ENCODE measurements at places on chromosomes 2 and 18.

- DNase-seq, result no peak
These were observed 156.8 kb downstream of the L3MBTL4 start for GRCh38 chr18:6257950-6258349.

- DNase-seq, result peak; percentile 80
These were observed 157.6 kb downstream of the LRATD1 start for GRCh38 chr2:14790041-14790640.

DNA sequence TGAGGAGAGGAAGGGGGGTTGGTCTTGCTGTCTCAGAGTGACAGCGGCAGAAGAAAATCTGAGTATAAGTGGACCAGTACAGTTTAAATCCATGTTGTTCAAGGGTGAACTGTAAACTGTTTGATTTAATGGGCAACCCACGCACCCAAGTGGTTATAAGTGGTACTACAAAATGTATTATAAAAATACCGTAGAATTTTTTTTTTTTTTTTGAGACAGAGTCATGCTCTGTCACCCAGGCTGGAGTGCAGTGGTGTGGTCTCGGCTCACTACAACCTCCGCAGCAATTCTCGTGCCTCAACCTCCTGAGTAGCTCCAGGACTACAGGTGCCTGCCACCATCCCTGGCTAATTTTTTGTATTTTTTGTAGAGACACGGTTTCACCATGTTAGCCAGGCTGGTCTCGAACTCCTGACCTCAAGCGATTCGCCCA, 2.1 kb upstream of the CHCHD5 start:
- peak; percentile 25 for DNase-seq

GRCh38 chr2:40388161-40388560, 63.7 kb downstream of the SLC8A1 start:
- DNase-seq, result no peak

GRCh38 chr2:26652361-26653041, 11.3 kb upstream of the CIB4 start:
- DNase-seq, result no peak
